ENCODE measurements at places on chromosomes 7 and 10.

GRCh38 chr10:103739039-103739764 lies 116.2 kb downstream of the SH3PXD2A start:
- no peak for DNase-seq

DNA sequence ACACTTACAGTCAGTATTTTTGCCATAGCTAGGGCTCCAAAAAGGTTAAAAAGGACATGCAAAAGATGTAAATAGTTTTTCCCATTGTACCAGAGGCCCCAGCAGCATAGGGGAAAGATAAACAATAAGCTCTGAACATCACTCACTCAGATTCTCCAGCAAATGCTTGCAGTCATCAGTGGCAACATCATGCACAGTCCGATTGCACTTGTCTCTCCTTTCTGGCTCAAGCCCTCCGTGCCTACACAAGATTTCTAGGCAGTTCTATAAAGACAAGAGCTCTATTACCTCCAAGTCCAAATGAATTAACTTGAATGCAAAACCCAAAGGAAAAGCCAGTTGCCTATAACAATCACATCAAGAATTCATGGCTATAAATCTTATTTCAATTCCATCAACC lies 106.3 kb downstream of the CTTNBP2 start:
- DNase-seq: no peak

DNA sequence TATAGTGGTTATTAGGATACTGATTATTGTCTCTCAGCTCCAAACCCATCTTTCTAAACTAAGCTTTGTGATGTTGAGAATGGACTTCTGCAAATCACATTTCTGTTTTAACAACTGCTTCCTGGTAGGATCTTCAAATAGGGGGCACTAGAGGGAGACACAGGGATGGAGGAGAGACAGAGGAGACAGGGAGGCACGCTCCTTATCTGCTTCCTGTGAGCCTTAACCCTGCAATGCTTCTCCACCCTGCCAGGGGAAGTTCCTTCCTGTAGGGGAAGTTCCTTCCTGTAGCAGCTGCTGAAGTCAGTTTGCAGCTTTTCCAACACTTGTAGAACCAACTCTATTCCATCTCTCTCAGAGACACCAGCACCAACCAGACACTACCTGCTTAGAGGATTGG lies 847.2 kb downstream of the CCSER2 start:
- DNase-seq: no peak

DNA sequence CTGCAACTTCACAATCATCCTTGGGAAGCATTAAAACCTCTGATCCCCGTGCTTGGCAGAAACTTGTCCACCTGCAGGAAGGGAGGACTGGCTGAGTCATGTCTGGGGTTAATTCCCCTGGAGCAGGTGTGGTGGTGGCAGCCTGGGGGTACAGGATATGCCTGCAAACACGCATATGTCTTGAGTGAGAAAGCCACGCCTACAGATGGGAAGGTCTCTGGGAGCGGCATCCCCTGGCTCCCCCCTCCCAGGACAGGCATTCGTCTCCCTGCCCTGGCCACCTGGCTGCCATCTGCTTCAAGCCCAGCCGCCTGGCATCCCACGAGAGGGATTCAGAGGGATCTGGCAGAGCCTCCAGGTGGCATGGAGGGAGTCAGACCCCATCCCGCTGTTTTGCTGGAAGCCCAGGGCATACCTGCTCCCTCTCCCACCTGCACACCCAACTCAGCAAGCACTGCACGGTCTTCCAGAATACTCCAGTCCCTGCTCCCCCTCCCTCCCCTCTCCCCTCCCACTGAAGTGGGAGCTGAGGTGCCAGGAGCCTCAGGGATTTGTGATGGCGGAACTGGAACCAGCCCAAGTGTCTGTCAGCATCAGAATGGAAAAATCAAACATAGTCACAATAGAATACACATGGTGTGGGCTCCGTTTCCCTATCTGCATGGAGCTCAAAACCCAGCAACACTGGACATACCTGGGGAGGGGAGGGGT lies 61.0 kb downstream of the CAMK2B start:
- no peak for DNase-seq

DNA sequence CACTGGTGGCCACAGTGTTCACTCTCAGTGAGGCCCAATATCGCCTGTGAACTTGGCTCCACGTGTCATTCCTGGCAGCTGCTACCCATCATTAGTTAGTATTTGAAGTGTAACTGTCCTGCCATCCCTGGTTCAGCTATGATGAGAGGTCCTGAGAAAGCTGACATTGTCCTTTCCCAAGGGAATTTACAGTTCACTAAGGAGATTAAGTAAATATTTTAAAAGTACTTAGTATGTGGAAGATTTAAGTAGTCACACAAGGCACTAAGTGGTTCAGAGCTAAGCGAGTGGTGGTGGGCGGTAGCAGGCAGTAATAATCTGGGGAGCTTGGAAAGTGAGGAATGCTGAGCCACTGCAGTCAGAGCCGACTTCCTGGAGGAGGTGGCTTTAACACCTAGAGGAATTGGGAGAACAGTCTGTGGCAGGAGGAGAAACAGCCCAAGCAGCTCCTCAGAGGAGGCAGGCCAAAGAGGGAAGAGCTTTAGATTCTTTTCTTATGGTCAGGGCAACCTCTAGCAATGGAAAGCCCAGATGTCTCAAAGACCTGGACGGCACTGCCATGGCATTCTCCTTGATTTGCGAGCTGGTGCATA lies 519.7 kb downstream of the LRMDA start:
- no peak for DNase-seq

DNA sequence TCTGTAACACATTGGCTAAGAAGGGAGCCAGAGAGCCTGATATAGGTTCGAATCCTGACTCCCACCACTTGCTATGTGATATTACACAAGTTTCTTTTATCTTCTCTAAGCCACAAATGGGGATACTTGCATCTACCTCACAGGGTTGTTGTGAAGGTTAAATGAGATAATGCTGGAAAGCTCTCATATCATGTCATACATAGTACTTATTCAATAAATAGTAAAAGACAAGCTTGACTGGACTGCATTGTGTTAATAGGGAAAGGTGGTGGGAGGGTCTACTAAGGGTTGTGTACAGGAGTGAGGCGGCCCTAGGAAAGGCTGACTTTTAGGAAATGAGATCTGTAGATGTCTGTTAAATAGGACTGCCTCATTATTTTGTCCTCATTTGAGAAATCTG lies 35.8 kb upstream of the DNMBP start:
- DNase-seq: no peak

DNA sequence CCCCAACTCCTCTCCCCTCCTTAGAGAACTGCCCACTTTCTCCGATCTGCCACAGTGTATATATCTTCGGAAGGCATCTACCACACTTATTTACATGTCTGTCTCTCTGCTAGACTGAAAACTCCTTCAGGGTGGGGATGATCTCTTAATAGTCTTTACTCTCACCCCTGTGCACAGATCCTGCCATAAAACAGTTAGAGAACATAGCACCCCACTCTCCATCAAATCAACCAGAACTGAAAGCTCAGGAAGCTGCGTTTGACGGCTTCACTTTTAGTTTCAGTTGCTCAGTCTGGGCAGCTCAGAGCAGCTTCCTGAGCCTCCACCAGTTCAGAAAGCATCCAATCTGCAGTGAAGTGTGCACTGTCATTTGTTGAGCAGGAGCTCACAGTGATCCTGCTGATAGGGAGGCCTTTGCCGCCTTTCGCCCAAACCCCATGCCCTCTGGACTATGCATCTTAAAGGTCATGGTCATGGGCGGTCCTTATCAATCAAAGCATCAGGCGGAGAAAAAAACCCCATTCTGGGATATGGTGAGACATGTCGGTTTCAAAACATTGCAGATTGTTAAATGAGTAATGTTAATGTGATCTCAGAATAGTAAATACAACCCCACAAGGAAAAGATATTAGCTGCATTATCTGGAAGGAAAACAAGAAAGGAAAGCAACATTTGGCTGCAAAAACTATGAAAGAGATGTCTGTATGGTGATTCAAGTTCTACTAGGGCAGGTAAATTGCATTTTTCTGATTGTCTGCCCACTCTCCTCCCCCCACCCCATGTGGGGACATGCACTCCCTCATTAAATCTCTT lies 167.1 kb upstream of the ADO start:
- DNase-seq: no peak

Measured in GM13977 (cell line).